Dermis microvascular lymphatic vessel endothelial cell (primary cell): ENCODE measurements at places on chromosomes 3 and 15. TPM values are rescaled to one million over a fixed set of nuclear protein-coding genes. Genes with fewer than 3 reads are reported as not detected.

The CAMKV gene
- not detected in 2 replicates for total RNA-seq

The OIP5 gene
- 3.3 and 8.3 TPM in 2 replicates for total RNA-seq

The TRIM42 gene
- not detected in 2 replicates for total RNA-seq

The FMN1 gene
- under 0.01 TPM in 2 replicates for total RNA-seq

The PLXND1 gene
- 273 and 392 TPM in 2 replicates for total RNA-seq

The BSN gene
- under 0.01 TPM in 2 replicates for total RNA-seq

The FETUB gene
- total RNA-seq, result not detected in 2 replicates

The TRIM71 gene
- under 0.01 TPM in 1 of 2 replicates, not detected in the other for total RNA-seq

The ST3GAL6 gene
- total RNA-seq, result 7.2 and 44.5 TPM in 2 replicates

The GNAT1 gene
- total RNA-seq, result under 0.01 TPM in 1 of 2 replicates, not detected in the other

The TIMP4 gene
- total RNA-seq, result 0.51 and 0.64 TPM in 2 replicates

The AGBL1 gene
- not detected in 2 replicates for total RNA-seq

The PDZRN3 gene
- under 0.01 and 0.13 TPM in 2 replicates for total RNA-seq
